Right lung (tissue), 10 donors: ENCODE measurements at places on chromosomes 12 and 14. TPM values are rescaled to one million over a fixed set of nuclear protein-coding genes. Genes with fewer than 3 reads are reported as not detected.

The GZMB gene
- 1.1 TPM for polyA plus RNA-seq

The ALG10B gene
- polyA plus RNA-seq = 12.4 TPM

The ART4 gene
- polyA plus RNA-seq = 0.18 TPM

The ERP27 gene
- polyA plus RNA-seq = 11.3 TPM

The FLVCR2 gene
- 9.8 TPM for polyA plus RNA-seq

The KIF26A gene
- polyA plus RNA-seq = 29.6 TPM

The RNFT2 gene
- polyA plus RNA-seq = 2.4 TPM

- no peak for DNase-seq
Measured at GRCh38 chr12:67091204-67091603, 178.0 kb upstream of the CAND1 start.

DNA sequence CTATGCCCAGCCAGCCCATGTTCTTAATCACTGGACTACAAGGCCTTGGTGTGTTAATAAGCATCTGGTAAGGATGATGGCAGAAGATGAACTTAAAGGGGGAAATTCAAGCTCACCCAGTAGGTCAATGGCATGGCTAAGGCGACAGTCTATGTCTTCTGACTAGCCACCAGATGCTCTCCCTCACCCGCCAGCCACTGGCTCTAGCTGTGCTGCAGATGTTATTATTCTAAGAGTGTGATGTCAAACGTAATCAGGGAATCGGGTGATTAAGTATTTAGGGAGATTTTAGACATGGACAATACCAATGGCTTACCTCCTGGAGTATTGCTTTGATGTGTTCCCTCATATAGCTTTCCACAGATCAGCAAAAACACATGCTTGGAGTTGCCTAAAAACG is 39.2 kb upstream of the MAX start:
- DNase-seq = no peak

- no peak for DNase-seq
Measured at GRCh38 chr12:57127101-57127725, 1.1 kb upstream of the LRP1 start.

- DNase-seq = no peak
Measured at GRCh38 chr14:102226356-102227125, 78.4 kb downstream of the MOK start.

DNA sequence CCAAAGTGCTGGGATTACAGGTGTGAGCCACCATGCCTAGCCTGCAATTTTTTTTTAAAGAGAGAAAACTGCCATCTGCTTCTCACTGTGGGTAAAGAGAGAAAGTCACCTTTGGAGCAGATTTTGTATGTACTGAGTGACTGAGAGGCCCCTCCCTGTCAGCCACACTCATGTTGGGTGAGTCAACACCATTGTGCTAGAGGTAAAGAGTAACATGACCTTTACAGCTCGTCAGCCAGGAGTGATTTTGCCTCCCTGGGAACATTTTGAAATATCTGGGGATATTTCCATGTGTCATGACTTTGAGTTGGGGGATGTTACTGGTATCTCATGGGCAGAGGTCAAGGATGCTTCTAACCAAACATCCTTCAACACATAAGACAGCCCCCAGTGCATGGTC is 115.2 kb downstream of the KSR2 start:
- DNase-seq = no peak

GRCh38 chr12:14803830-14804160 is 325 bp downstream of the C12orf60 start:
- DNase-seq = no peak

GRCh38 chr12:98211909-98212695 is 303.3 kb upstream of the TMPO start:
- no peak for DNase-seq

GRCh38 chr14:38837343-38838048 is 265.5 kb downstream of the SEC23A start:
- DNase-seq = no peak

DNA sequence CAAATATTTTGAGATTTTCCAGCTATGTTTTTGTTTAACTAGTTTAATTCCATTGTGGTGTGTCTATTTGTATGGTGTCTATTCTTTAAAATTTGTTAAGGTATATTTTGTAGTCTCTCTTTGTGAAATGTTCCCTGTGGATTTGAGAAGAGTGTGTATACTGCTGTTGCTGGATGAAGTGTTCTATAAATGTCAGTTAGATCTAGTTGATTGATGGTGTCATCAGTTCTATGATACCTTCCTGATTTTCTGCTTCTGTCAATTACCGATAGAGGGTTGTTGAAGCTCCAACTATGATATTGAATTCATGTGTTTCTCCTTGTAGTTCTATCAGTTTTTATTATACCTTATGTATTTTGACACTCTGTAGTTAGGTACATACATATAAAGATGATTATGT is 53.1 kb downstream of the FUT8 start:
- no peak for DNase-seq

DNA sequence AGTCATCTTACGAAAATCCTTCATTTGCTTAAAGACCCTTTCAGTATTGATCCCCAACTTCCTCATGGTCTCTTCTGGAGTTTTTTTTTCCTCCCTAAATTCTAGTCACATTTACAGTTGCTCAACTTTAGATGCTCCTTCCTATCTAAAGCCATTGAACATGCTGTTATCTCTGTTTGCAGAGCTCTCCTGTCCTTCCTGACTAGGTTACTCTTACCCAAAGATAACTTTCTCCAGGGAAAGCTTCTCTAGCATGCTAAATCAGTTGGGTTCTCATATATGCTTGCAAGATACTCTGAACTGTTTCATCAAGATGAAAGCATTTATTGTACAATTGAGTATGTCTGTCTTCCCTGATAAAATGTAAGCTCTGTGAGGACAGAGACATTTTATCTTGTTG is 1.8 kb upstream of the RAB21 start:
- no peak for DNase-seq

GRCh38 chr12:45354399-45354798 is 138.5 kb downstream of the ANO6 start:
- DNase-seq = no peak

GRCh38 chr14:32620724-32621123 is 291.6 kb downstream of the AKAP6 start:
- no peak for DNase-seq

DNA sequence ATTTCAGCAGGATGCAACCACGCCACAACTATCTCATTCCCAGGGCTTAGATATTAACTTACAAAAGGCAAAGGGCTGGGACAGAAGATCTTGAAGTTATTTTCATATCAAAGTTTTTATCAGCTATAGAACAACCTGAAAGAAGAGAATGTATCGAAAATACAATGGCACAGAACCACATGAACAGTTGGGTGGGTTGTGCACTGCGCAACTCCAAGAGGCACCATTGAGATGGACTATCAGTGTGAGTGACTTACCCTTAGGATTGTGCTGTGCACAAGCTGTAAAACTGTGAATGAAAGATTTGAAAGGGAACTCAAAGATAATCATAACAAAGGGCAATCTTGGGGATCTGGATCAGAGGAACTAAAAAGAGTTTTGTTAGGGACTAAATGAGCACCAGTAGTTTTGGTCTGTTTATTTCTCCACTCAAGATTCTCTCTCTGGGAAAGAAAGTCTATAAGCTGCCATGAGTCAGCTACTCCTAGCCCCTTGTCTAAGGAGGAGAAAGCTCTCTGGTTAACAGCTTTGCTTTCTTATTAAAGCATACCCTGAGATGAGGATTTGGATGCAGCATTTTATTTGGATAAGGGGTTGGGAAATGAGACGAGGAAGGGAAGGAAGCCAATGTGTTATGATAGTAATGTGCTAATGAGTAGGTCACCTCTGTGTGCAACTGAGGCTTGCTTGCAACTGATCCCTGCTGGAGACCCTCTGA is 62.2 kb downstream of the TBX5 start:
- DNase-seq = peak; percentile 13

DNA sequence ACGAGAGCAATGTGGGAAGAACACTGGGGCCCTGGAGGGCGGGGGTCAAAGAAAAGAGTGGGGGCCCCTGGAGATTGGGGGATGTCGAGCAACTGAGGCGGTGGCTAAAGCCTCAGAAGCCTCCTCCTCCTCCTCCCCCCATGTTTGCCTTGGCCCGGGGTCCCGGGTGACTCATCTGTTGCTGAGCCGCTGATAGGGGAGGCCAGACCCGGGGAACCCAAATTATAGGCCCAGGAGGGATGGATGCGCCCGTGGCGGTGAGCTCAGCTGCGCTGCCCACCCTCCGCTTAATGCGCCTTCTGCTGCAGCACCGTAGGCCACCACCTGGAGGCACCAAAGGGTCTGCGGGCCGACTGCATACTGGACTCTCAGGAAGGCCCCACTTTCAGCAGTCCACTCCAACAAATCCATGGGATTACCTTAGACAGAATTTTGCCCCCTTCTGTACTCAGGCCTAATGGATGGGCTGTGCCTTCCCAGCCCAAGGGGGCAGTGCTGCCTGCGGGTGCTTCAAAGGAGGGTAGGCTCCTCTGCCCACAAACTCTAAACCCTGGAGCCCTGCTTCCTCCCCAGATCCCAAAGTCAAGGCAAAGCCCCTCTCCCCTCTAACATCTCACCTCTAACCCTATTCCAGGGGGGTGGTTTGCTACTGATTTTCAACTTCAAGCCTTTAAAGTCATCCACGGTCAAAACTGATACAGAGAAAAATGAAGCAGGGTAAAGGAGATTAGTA is 2.6 kb upstream of the WNT10B start:
- DNase-seq = no peak
